ENCODE measurements at places on chromosomes 4 and X. TPM values are rescaled to one million over a fixed set of nuclear protein-coding genes. Genes with fewer than 3 reads are reported as not detected.

The FAM184B gene
- not detected for polyA plus RNA-seq

The TCEAL6 gene
- polyA plus RNA-seq = not detected

The FAM9B gene
- polyA plus RNA-seq = not detected

The GABRQ gene
- polyA plus RNA-seq = 1.2 TPM

The HPGDS gene
- not detected for polyA plus RNA-seq

The PGAM4 gene
- not detected for polyA plus RNA-seq

The GPRASP1 gene
- 39.5 TPM for polyA plus RNA-seq

The AMTN gene
- not detected for polyA plus RNA-seq

The CT47A7 gene
- not detected for polyA plus RNA-seq

The GIMD1 gene
- polyA plus RNA-seq = not detected

The PNMA3 gene
- 3.2 TPM for polyA plus RNA-seq

The GAGE12J gene
- polyA plus RNA-seq = not detected

The GSPT2 gene
- polyA plus RNA-seq = 25.4 TPM

The EDA gene
- 1.3 TPM for polyA plus RNA-seq

The LPAR4 gene
- 2.8 TPM for polyA plus RNA-seq

The TMEM271 gene
- polyA plus RNA-seq = 16.0 TPM
